Left renal cortex interstitium (tissue), 4 donors: ENCODE measurements at places on chromosomes 4 and X.

- no peak for DNase-seq
Observed at GRCh38 chrX:46758956-46759644, at the start of gene SLC9A7. SLC9A7 (minus strand) TSS chrX:46759118; CDS start chrX:46759029, 89 bp downstream.

- no peak for DNase-seq
Observed at GRCh38 chr4:3676196-3676595, 90.0 kb upstream of the ADRA2C start.

GRCh38 chr4:48008021-48008596 is 8.4 kb downstream of the CNGA1 start:
- no peak for DNase-seq

DNA sequence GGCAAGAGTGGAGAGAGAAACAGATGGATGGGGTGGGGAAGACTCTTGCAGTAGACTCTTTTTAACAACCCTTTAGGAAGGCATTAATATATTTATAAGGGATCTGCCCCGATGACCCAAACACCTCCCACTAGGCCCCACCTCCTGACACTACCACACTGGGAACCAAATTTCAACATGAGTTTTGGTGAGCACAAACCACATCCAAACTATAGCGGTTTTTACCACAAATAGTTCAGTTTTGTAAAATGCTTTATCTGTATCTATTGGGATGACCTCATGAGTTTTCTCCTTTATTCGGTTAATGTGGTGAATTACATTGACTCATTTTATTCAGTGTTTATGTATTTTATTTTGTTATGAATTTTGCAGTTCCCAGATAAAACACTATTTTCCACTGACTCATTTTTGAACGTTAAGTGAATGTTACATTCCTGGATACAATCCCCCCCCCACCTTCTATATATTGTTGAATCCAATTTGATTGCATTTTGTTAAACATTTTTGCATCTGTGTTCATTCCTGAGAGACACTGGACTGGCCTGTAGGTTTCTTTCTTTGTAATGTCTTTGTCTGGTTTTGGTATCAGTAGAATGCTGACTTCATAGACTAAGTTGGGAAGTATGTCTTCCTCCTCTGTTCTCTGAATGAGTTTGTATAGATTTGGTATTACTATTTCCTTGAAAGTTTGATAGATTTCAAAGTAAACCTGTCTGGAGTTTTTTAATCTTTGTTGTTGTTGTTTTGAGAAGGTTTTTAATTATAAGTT is 13.9 kb upstream of the CPLX1 start:
- no peak for DNase-seq

- DNase-seq: no peak
Observed at GRCh38 chr4:148431401-148431800, 10.8 kb downstream of the NR3C2 start.

- DNase-seq: no peak
Observed at GRCh38 chr4:124325690-124326089, 386.8 kb downstream of the ANKRD50 start.

DNA sequence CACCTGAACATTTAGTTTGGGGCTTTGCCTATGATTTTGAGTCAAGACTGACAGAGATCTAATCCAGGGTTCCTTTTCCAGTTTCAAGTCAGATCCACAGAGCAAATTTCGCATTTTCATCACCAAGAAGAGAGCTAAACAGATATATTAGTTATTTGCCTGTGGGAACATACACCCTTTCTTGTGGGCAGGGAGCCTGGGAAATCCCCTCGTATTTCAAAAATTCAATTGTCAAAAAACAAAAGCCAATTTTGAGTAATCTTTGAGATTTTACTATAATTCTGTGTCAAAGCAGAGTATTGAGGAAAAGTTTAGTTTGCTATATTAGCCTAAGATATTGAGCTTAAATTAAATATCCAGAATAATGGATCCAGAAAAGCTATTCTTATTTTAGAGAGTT is 56.6 kb downstream of the AFM start:
- DNase-seq: no peak

DNA sequence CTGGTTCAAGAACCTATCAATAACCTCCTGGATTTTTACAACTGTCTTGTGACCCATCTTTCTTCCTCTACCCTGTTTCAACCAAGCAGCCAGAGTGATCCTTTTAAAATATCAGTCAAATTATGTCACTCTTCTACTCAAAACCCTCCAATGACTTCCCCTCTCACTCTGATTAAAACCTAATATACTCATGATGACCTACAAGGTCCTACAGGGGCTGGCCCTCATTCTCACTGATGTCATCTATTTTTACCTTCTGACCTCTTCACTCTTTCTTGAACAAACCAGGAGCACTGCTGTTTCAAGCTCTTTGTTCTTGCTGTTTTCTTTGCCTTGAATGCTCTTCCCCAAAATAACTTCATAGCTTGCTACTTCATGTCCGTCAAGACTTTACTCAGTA is 48.5 kb downstream of the ARHGEF38 start:
- no peak for DNase-seq

- DNase-seq: no peak
Observed at GRCh38 chr4:70749313-70749712, 27.5 kb downstream of the RUFY3 start.

- DNase-seq: no peak
Observed at GRCh38 chrX:106952988-106953387, 32.8 kb downstream of the CLDN2 start.

- no peak for DNase-seq
Observed at GRCh38 chrX:149567621-149568417, 18.1 kb upstream of the HSFX3 start.

GRCh38 chrX:13965531-13965930 is 64.2 kb downstream of the GEMIN8 start:
- no peak for DNase-seq

DNA sequence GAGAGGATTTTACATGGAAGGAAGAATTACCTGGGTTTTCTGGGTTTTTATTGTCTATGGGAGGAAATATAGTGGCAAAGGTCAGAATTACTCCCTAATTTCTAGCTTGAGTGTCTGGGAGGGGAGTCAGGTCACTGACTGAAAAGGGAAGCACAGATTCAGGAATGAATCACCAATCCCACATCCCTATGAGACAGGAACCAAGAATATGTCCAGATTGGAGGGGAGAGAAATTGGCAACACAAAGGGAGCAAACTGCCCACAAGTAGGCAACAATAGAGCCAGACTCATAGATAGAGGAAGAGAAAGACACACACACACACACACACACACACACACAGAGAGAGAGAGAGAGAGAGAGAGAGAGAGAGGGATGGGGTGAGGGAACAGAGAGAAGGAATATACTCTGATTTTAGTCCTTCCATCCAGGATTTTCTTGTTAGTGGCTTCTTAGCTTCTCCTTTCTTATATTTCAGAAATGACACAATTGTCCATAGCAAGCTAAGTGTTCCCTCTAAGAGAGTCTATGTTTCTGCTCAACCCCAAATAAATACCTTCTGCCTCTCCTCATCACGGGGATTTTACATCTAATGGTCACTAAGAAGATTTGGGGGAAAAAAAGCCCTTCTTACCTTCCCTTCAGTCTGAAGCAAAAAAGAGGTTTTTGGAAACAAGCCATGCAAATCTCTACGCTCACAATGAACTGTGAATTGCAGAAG is 12.0 kb downstream of the P2RY10 start:
- no peak for DNase-seq

- no peak for DNase-seq
Observed at GRCh38 chrX:133444952-133445831, 29.9 kb upstream of the GPC4 start.

DNA sequence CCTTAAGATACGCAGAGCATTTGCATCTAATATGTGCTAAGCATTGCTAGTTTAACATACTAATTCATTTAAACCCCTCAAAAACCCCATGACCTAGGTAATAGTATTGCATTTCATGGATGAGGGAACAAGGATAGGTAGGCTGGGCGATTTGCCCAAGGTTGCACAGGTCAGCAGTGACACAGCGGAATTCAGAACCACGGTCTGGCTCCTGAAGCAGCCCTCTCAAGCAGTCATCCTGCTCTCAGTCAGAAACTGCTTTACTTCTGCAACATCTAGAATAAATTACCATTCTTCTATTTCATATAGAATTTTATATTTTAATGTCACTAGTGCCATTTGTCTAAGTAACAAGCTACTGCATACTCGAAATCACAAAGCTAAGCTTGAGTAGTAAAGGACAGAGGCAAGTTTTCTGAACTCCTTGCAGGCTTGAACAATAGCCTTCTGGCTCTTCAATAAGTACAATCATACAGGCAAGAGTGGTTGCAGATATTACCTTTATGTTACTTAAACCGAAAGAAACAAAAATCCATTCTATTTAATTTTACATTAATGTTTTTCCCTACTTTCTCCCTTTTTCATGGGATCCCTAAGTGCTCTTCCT is 555 bp upstream of the SPP1 start:
- DNase-seq: no peak

- no peak for DNase-seq
Observed at GRCh38 chr4:9849538-9849920, 68.1 kb downstream of the DRD5 start.

- DNase-seq: no peak
Observed at GRCh38 chr4:74738464-74739143, 55.7 kb downstream of the BTC start.

DNA sequence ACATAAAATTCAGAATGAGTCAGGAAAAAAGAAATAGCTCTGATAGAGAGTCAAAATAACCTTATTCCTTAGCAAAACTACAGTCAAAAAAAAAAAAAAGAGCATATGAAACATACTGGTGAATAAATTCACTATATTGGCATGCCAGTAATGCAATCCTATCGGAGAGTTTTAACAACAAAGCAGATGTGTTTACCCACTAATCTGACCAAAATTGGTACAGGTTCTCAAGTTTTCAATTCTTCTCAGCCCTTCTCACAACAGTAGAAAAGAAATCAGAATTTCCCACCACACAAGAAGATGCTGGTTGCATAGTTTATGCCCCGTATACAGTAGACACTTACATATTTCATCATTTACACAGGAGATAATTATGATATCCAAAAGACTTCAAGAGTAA is 59.4 kb downstream of the LCORL start:
- no peak for DNase-seq

DNA sequence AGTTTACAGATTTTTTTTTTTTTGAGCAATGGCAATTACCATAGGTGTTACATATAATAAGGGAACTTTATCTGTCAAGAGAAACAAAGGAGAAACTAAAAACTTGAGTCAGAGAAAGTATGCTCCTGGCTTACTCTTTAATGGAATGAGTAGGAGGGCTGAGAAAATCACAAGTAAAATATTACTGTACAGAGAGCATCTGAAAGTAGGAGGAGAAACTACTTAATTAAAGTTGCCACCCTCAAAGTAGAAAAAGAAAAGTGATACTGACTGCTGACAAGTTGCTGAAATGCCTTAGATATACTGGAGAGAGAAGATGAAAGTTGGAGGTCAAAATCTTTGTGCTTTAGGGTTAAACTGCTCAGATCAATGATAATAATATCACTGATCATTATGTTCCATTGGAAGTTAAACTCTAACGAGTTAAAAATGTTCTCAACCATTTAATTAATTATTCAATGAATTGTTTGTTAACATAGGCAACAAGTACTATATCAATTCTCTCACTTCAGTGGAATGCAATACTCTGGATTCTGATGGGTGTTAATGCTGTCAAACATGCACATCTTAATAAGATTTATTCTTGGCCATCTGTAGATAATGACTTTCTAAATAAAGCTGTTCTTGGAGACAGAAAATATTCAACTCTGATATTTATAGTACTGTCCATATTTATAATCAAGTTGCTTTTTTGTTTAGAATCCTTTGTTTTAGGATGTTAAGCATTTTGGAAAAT is 61.2 kb upstream of the CAMK2D start:
- DNase-seq: no peak

GRCh38 chr4:145665773-145666172 is 14.2 kb upstream of the C4orf51 start:
- no peak for DNase-seq

- no peak for DNase-seq
Observed at GRCh38 chrX:22396408-22396807, 123.7 kb downstream of the CBLL2 start.

DNA sequence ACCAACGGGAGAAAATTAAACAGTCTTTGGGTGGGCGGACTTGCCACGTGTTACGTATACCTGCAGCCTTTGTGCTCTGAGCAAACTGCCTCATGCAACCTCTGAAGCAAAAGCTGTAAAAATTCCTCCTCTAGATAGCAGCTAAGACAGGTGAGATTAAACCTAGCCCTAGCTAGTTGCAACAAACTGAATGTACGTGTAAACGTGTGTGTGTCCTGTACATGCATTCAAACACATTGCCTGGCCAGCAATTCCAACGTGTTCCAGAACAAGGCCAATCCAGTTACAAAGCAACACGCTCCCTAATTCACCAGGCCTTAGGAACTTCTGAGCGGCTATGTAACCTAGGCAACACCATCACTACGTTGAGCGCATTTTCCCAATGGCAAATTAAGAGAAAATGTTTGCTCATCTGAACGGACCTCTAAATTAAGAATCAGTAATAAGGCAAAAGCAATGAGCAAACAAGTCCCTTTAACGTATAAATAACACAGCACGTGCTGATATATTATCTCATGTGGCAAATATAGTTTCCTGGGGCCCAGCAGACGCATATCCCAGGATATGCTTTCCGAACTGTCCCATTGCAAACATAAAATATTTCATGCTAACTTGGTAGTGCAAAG is 792 bp downstream of the PPID start:
- DNase-seq: peak; percentile 47

- DNase-seq: no peak
Observed at GRCh38 chr4:165723051-165723795, 149.8 kb upstream of the TLL1 start.

DNA sequence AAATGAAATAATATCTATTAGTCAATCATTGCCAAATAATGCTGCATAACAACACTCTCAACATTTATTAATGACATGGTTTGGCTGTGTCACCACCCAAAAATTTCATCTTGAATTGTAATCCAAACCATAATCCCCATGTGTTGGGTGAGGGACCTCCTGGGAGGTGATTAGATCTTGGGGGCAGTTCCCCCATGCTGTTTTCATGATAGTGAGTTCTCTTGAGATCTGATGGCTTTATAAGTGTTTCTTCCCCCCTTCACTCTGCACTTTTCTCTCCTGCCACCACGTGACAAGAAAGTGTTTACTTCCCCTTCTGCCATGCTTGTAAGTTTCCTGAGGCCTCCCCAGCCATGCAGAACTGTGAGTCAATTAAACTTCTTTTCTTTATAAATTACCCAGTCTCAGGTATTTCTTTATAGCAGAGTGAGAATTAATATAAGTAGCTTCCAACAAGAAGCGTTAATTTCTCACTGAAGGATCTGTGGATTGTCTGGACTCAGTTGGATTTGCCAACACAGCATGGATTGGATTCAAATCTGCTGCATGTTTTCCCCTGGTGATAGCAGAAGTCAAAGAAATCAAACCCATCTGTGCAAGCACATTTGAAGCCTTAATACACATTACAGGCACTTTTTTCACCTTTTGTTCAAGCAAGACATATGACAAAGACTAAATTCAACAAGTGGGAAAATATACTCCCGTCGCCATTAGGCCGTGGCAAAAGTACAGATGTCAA is 216.6 kb downstream of the PDGFC start:
- no peak for DNase-seq

DNA sequence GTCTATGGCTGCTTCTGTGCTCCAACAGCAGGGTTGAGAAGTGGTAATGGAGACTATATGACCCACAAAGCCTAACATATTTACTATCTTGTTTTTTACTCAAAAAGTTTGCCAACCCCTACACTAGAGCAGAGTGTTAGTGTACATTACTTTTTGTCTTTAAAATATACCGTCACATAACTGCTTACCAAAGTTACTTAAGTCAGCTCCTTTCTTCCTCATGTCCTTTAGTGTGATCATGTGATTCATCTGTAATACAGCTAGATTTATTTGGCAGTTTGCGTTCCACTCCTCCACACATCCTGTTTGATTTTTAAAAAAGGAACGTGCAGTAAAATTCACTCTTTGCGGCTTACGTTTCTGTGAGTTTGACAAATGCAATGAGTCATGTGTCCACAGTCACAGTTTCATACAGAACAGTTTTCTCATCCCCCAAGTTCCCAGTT is 162.4 kb upstream of the GPRIN3 start:
- no peak for DNase-seq
